ENCODE measurements at places on chromosomes 4 and X.
A peak's percentile ranks its signal among the peaks of the same experiment; 100 is the strongest.

- DNase-seq = no peak
These were observed 860.3 kb upstream of the NDST4 start for GRCh38 chr4:115973768-115974167.

GRCh38 chr4:123014038-123014437 is 91.6 kb upstream of the NUDT6 start:
- DNase-seq = no peak

DNA sequence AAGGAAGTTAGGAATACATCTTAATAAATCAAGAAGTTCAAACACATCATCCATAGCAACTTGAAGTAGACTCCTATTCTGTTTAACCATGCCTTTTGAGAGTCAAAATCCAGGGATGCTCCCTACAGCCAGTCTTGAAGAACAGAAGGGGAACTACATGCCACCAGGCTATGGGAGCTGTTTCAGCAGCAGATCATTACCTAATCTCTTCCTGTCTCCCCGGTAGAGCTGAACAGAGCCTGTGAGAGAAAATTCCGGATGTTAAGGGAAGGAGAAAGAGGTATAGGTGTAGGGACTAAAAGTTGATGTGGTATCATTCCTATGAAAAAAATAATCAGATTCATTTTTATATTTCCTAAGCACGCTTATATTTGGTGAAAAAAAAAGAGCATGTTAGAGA is 352.2 kb downstream of the SPRY1 start:
- DNase-seq = no peak

- DNase-seq = peak; percentile 78
These were observed 325.5 kb upstream of the F9 start for GRCh38 chrX:139204898-139205667.

DNA sequence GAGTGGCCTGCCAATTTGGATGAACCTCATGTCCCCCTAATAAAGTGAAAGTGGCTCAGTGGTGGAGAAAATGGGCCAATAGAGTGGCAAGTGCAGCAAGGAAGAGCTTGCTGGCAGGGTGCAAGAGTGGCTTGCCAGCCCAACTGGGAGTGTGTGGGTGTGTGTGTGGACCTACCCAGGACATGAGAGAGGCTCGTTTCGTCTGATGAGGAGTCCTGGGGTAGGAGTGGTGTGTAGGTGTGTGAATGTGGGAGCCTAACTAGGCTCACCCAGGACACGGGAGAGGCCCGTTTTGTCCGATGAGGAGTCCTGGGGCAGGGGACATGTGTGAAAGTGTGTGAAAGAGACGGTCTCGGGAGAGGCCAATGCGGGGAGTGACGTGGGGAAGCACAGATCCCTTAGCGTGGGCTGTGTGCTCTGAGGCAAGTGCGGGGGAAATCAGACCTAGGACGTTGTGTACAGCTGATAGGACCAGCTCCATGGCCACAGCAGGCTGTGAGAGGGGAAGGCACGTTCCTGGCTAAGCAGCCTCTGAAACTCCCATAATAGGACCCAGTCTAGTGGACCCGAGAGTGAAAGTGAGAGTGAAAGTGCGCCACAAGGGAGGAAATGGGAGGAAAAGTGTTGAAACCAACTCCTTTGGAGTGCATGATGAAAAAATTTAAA is 5.3 kb downstream of the GAGE10 start:
- DNase-seq = no peak

DNA sequence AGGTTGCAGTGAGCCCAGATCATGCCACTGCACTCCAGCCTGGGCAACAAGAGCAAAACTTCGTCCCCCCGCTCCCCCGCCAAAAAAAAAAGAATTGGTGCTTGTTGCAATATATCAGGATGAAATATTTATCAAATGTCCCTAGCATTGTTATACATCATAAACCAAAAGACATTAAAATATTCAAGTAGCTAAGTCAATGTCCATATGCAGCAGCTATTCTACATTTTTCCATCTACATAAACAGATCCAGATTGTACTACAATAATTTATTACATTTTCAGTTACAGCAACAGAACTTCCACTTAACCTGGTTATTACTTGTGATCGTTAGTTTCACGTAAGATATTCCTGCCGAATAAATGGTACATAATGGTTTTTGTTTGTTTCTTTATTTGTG is 64.1 kb downstream of the ARAP2 start:
- DNase-seq = no peak

- no peak for DNase-seq
These were observed 220.1 kb downstream of the DHX15 start for GRCh38 chr4:24364249-24364648.

- no peak for DNase-seq
These were observed 554 bp downstream of the CDKL5 start for GRCh38 chrX:18426004-18426320.

GRCh38 chrX:63740382-63740781 is 44.6 kb downstream of the ARHGEF9 start:
- no peak for DNase-seq

DNA sequence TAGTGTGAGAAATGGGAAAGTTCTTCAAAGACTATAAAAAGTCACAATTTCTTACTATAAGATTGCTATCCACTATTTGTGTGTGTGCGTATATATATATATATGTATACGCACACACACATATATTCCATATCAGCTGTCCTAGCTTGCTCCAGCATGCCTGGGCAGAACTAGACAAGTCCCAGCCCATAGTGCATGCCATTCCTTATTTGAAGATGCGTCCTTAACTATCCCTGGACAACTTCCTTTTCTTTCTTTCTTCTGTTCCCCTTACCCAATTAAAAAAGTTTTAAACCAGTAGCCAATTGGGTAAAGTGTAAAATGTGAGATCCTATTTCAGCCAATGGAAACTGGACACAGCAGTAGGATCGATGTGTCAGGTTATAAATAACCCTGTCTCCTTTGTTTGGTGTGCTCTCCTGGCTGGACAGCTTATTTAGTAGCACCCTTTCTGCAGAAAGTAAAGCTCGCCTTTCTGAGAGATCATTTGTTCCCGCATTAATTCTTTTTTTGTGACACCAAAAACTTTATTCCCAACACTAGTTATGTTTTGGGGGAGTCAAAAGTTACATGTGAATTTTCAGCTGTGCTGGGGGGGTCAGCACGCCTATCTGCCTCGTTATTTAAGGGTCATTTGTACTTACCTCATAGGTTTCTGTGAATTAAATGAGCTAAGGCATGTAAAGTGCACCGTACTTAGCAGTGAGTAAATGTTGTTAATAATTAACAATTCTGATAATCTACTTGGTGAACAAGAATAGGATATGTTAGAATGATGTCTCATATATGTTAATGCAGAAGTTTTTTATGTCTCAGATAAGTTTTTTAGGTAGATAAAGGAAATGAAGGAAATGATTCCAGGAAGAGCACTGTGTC is 40.9 kb downstream of the KDM6A start:
- DNase-seq = no peak

DNA sequence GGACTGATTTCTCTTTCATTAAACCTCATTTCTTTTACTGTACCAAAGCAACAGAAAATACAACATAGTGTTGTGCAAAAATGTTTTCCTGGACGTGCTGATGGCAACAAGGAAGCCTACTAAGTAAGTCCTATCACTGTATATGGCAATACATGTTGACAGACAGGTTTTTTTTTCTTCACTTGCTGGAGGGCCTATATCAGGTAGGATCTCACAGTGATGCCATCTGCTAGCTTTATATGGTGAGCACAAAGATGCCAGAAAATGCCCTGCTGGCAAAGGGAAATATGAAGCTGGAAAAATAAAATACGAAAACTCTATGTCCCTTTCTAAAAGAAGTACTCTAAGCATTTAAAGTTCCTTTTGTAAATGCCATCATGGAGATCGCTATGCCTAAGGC is 119.0 kb upstream of the PDLIM3 start:
- no peak for DNase-seq

DNA sequence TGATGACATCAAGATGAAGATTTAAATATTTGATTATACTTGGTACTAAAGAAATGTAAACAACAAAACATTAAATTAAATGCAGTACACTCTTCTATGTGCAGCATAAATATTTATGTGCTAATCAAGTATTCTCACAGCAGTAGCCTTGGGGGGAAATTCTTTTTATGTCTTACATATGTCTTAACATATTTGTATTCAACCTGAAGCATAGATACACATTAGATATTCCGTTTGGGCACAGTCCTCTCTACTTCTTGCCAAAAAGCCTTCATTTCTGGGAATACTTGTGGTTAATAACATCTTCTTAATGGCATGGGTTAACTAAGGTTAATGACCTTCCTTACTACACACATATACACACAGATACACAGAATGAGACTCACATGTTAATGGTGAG is 19.8 kb downstream of the TMPRSS11F start:
- DNase-seq = no peak

DNA sequence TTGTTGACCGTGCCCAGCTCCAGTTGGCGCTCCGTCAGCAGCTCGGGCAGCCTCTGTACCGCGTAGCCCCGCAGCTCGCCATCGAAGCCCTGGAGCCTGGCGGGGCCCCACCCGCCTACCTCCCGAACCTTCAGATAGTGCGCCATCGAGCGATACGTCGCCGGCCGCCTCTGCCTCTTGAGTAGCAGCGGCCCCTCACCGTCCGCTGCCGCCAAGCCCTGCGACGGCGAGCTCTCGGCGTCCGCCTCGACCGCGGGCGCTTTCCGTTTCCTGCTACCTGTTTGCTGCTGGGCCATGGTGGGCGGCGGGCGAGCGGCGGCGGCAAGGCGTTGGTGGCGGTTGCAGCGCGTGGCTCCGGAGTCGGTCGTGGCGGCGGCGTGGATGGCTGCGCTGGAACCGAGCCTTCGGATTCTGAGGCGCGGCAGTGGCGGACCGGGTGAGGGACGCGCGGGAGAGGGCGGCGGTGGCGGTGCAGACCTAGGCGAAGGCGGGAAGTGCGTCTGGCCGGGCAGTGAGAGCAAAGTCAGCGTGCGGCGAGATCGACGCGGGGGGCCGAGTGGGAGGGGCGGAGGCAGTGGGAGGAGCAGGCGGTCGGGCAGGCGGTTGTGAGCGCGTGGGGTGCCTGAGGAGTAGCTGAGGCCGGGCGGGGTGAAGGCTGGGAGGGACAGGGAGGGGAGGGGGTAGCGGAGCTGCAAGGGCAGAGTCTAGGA is at the start of gene DCAF12L1:
Gene DCAF12L1, minus strand, starts transcription at position 502 of the 710 bp plus-strand sequence. Its CDS starts 206 bp downstream, at position 296.
- DNase-seq = peak; percentile 61

DNA sequence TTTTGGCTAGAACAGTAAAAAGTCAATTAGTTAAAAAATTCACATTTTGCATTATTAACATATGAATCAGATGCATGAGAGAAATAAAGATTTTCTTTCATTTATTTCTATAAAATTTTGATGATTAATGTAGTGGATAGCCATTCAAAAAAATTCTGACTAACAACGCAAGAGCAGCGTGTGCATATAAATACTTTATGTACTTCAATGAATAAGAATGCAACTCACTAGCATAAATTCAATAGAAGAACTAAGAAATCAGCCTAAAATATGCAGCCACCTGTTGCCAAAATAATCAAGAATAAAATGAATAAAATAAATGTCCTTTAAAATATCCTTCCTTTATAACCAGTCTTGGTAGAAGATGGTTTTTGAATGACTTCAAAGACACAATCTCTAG is 471.9 kb downstream of the PDGFC start:
- no peak for DNase-seq

DNA sequence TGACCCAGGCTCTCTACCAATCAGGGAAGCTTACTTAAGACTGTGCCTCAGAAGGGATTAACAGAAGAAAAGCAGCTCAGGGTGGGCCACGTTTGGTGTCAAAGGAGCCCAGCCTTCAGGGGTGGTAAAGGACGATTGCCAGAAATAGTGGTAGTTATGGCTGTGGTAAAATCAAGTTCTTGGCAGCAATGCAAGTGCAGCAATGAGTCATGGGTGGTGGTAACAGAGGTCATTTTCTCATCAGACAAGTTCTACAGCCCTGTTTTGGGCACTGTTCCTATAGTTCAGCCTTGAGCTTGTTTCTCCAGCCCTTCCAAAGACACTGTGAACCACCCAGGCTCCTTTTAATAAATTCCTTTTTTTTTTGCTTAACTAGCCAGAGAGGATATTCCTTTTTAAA is 120.3 kb downstream of the EFHC2 start:
- no peak for DNase-seq

- peak; percentile 26 for DNase-seq
These were observed 5.0 kb downstream of the AWAT2 start for GRCh38 chrX:70044541-70045245.

- no peak for DNase-seq
These were observed 33.5 kb downstream of the GUCY2F start for GRCh38 chrX:109448282-109448938.

GRCh38 chrX:127085939-127086338 is 266.4 kb downstream of the PRR32 start:
- no peak for DNase-seq

- no peak for DNase-seq
These were observed 142.8 kb downstream of the NDST3 start for GRCh38 chr4:118177126-118177525.

- DNase-seq = peak; percentile 85
These were observed 33.0 kb upstream of the KIAA0232 start for GRCh38 chr4:6749340-6750171.

- no peak for DNase-seq
These were observed 554.8 kb upstream of the PABPC4L start for GRCh38 chr4:134756421-134756820.

GRCh38 chrX:149504226-149504914 is 736 bp downstream of the IDS start:
- peak; percentile 85 for DNase-seq

DNA sequence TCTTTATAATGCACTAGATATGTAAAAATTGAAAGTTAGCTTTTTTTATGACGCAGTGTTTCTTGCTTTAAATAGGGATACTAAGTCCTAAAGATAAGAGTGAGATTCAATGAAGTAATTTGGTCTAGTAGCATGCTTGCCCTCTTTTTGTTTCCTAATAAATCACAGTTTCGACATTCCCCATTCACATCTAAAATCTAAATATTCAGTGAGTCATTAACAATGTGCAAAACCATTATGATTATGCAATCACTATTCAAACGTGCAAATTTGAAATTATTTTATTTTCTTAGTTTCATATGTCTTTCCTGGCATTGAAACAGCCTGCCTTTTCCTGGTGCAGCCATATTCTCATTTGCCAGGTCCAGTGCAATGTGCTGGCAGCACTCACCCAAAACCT is 1350.5 kb upstream of the PABPC4L start:
- DNase-seq = no peak

- DNase-seq = no peak
These were observed 269.1 kb upstream of the ZFP42 start for GRCh38 chr4:187726485-187726884.

- DNase-seq = no peak
These were observed 46.5 kb downstream of the ZFYVE28 start for GRCh38 chr4:2371765-2372487.

- no peak for DNase-seq
These were observed 23.3 kb upstream of the ANXA5 start for GRCh38 chr4:121720109-121720508.

DNA sequence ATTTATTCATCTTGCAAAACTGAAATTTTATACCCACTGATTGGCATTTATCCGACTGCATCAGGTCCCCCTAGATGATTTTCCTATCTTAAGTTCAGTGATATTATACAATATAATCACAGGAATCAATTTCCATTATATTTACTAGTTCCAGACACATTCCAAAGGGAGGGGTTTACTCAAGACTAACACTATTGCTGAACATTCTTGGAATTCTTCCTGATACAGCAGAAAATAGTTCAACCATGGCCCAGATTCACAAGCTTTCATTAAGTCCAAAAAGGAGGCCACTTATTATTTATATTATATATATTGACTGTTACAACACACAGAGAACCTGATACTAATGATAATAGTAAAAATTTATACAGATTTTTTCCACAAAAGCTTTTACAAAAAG is 2353.6 kb downstream of the PCDH7 start:
- DNase-seq = no peak
